Memory B cell (primary cell): ENCODE measurements at places on chromosomes 16 and 17.

DNA sequence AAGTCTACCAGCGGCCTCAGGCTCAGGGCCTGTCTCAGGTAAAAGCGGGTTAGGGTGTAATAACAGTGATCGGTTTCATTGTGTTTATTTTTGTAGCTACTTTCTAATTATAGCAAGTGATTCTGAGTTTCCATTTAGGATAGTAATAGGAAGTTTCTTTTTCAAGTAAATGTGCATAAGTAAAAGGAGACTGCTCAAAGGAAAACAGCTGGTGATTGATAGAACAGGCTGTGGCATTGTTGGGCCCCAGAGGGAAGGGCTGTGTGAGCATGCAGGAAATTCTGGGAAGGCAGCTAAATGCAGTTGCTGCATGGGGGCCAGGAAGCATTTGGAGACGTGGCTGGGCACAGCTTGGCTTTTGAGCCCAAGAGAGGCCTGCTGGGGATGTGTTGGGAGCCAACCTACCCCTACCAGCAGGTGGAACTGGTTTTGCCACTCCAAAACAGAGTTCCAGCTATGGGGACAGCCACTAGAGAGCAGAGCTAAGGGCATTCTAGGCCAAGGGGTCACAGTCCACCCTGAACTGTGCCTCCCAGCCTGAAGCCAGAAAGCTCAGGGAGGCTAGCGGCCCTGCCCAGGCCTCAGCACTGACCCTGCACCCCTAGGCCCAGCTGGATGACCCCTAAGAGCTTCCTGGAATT, 12.6 kb downstream of the SNX20 start:
- DNase-seq: no peak

GRCh38 chr17:6757747-6758146, 1.9 kb downstream of the XAF1 start:
- DNase-seq: no peak

- DNase-seq: no peak
These were observed 194.2 kb upstream of the TBX2 start for GRCh38 chr17:61205401-61205800.

DNA sequence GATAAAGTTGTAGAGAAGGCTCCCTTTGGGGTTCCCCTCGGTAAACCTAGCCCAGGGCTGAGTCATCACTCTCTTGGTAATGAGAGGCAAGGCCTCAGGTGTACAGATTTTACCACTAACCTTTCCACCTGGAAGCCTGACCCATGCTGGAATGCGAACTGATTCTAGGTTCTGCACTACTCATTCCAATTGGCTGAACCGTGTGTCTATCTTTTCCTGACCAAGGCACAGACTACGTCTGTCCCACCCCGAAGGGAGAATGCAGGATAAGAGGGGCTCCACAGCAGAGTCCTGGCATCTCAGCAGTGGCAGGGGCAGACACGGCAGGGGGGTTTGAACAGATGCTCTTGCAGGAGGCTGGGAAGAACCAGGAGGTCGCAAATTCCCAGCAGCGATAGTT, 65.4 kb upstream of the B4GALNT2 start:
- DNase-seq: no peak

DNA sequence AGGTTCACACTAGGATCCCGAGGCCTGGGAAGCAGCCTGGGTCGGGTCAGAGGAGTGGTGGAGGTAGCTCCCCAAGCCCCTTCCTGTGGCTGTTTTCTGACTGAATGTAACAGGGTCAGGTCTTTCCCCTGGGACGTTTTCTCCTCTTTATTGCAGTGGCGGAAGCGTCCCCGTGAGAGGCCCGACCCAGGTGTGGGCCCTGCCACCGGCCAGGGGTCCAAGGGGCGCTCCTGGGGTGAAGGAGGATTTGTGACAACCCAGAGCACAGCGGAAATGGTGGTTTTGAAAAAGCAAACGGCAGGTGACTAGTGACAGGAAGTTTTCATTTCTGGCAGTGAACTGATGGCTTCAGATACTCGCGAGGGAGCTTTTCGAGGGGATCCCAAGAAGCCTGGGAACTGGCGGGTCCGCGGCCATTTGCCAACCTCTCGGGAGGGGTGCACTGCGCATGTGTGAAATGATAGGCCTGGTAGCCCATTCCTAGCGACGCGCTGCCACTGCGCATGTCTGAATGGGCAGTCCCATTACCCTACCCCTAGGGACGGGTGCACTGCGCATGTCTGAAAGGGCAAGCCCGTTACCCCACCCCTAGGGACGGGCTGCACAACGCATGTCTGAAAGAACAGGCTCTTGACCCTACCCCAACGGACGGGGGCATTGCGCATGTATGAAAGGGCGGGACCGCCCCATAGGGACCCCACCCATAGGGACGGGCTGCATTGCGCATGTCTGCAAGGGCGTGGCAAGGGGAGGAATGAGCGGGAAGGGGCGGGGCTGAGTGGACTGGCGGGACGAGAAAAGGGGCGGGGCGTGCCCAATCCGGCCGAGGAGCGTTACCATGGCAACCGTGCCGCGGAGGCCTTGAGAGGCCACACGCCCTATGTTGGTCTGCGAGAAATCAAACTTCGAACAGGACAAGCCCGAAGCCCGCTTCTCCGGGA, 1747.9 kb downstream of the TP53TG3F start:
- no peak for DNase-seq
